Breast epithelium (tissue), 4 donors: ENCODE measurements at places on chromosomes 2 and 18. TPM values are rescaled to one million over a fixed set of nuclear protein-coding genes. Genes with fewer than 3 reads are reported as not detected.

GRCh38 chr2:26723991-26724750 is 31.6 kb downstream of the KCNK3 start:
- DNase-seq = peak; percentile 34
- no peaks in the 10 kb centered on the region for H3K27me3 ChIP-seq
- no peak overlapping the region for H3K4me3 ChIP-seq
- peak overlapping the region; percentile 78 for H3K27ac ChIP-seq
- no peaks in the 10 kb centered on the region for H3K36me3 ChIP-seq

DNA sequence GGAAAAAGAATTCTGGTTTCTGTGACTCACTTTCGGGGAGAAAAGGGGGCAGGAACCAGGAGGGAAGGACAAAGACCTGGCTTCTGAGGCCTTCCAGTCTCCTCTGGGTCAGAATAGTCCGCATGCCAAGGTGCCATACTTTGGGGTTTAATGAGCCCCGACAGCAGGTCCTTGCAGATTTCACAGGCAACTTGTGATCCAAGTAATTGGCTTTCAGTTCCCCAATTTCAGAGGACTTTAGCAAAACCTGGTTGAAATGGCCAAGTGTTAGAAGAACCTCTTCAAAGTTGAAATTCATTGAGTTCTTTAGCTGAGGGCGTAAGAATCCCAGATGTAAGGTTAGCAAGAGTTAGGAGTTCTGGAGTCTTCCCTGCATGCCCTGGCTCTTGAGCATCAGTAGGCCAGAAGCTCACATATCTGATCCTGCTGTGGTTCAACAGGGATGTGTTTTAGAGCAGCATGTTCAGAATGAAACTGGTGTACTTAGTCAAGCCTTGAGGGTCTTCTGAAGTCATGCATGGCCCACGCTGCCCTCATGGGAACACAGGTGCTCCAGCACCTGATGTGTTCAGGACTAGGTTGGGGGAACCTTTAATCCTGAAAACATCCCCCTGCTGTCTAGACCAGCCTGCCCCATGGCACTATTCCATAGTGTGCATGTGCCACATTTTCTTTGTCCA is 143.0 kb downstream of the NUP35 start:
- no peak overlapping the region for H3K4me3 ChIP-seq
- H3K27me3 ChIP-seq = no peaks in the 10 kb centered on the region
- no peaks in the 10 kb centered on the region for H3K36me3 ChIP-seq
- H3K4me1 ChIP-seq = no peaks in the 10 kb centered on the region
- H3K27ac ChIP-seq = no peak overlapping the region
- no peak for DNase-seq

DNA sequence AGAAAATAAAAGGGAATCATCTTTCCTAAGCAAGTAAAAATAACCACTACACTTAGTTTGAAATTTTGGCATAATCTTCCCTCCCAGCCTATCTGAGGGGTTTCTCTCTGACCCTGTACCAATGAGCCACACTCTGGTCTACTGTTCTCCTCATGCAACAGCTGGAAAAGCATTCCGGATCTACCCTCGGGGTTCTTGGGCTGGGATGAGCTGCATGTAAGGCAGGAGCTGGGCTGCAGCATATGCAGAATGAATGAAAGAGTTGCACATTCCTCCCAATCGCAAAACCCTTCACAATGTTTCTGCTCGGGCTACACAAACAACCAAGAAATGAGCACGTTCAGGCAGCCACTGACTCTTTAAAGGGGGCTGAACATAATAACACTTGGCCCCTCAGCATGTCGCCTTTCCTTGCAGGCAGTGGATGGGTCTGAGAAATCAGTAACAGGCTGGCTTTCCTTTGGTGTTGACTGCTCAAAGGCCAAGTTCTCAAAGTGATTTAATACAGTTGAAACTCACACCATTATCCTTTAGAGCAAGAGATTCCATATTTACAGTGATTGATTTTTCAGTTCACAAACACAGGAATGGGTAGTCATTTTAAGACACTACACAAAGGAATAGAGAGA is 180.4 kb upstream of the ZFP36L2 start:
- DNase-seq = no peak
- no peaks in the 10 kb centered on the region for H3K27me3 ChIP-seq
- H3K36me3 ChIP-seq = no peaks in the 10 kb centered on the region
- H3K4me3 ChIP-seq = no peak overlapping the region

GRCh38 chr2:18500333-18500732 is 60.1 kb downstream of the RDH14 start:
- no peaks in the 10 kb centered on the region for H3K4me1 ChIP-seq
- DNase-seq = no peak
- no peak overlapping the region for H3K4me3 ChIP-seq

- H3K4me1 ChIP-seq = no peaks in the 10 kb centered on the region
- no peak for DNase-seq
- no peaks in the 10 kb centered on the region for H3K27me3 ChIP-seq
Observed at GRCh38 chr2:51695531-51695930, 663.6 kb upstream of the NRXN1 start.

DNA sequence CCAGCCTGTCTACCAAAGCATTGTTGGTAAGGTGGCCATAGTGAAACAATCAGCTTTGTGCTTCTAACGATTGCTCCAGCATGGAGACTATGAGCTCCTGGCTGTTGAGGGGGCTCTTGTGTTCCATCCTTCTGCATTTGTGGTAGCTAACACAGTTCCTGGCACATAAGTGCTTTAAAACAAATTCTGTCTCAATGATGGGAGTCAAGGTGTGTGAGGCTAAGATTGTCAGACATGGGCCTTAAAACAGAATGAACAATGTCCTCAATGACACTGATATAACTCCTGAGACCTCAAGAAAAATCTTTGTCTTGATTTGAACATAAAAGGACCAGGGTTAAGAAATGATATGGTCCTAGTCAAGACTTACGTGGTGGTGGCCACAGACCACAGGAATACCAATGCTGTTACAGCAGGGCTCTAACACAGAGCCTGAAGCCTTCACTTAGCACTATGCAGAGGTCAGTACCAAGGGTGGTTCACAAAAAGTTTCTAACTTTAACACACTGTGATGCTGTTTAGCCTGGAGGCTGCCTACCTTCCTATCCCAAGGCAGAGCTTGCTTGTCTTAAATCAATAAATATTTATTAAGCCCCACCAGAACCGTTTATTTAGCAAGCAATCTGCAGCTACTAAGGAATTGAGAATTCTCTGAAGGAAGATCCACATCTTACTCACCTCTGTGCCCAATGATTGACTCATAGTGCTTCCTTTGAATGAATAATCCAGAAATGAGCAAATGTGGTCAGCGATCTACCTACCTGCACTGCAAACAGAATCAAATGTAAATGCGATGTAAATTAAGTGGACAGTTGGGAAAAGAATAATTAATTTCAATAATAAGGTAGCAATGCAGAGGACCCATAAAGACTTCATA is 35.1 kb downstream of the EVA1A start:
- no peaks in the 10 kb centered on the region for H3K27me3 ChIP-seq
- DNase-seq = no peak
- H3K4me3 ChIP-seq = no peak overlapping the region
- no peaks in the 10 kb centered on the region for H3K36me3 ChIP-seq
- H3K4me1 ChIP-seq = no peaks in the 10 kb centered on the region
- no peak overlapping the region for H3K27ac ChIP-seq

DNA sequence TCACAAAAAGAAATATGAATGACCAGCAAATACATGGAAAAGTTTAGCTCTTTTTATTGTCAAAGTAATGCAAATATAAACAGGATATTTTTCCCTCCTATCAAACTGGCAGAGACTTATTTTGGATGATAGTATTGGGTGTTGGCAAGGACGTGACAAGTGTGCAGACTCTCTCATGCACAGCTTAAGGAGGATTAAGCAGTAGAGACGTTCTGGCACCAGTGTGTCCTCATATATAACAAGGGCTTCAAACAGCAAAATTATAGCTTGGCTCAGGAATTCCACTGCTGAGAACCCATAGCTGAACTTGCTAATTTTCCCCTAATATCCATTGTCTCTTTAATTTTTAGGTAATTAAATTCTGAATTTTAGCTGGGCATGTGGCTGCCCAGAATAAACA is 114.4 kb downstream of the FAM124B start:
- no peaks in the 10 kb centered on the region for H3K4me1 ChIP-seq
- H3K4me3 ChIP-seq = no peak overlapping the region
- H3K27me3 ChIP-seq = no peaks in the 10 kb centered on the region
- DNase-seq = no peak

GRCh38 chr2:96907115-96908041 is 37.5 kb upstream of the SEMA4C start:
- peaks cover 11% of the 10 kb centered on the region for H3K4me1 ChIP-seq
- H3K4me3 ChIP-seq = peak overlapping the region; percentile 7
- H3K27me3 ChIP-seq = no peaks in the 10 kb centered on the region

GRCh38 chr2:100012561-100012960 is 129.8 kb downstream of the AFF3 start:
- no peaks in the 10 kb centered on the region for H3K4me1 ChIP-seq
- H3K27ac ChIP-seq = no peak overlapping the region
- H3K27me3 ChIP-seq = no peaks in the 10 kb centered on the region
- no peaks in the 10 kb centered on the region for H3K36me3 ChIP-seq

- H3K4me1 ChIP-seq = no peaks in the 10 kb centered on the region
- H3K4me3 ChIP-seq = peak overlapping the region; percentile 88
- peak overlapping the region; percentile 98 for H3K27ac ChIP-seq
Observed at GRCh38 chr2:27890924-27891672, 569 bp downstream of the BABAM2 start.

ASIC4 gene
- 0.44 TPM for total RNA-seq

DNA sequence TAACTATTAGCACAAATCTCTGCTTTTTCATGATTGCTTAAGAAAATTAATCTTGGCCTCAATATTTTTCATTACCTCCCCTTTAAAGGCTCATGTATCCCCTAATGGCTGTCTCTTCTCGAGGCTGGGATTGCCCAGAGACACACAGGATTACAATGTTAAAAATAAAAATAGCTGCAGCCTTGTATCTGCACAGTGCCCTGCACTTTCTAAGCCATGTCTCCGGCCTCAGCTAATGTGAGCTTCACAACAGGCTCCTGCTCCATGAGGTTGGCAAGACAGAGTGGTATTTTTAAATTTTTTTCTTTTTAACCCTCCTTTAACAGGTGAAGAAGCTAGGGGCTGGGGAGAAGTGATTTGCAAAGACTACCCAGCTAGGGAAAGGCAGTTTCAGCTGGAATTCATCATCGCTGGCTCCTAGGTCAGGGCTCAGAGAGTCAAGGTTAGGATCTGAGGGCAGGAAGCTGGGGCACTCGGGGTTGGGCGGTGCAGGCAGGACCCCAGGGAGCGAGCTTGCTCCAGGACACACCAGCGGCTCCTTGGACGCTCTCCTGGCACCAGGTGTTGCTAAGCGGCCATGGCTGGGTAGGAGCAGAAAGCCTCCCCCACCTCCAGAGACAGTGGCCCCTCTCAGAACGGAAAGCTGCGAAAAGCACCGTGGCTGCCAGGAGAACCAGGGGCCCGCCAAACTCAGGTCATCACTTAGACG is 135.6 kb downstream of the SMAD2 start:
- no peak for DNase-seq
- H3K4me1 ChIP-seq = peaks cover 3% of the 10 kb centered on the region
- H3K27ac ChIP-seq = no peak overlapping the region
- no peaks in the 10 kb centered on the region for H3K36me3 ChIP-seq
- H3K27me3 ChIP-seq = no peaks in the 10 kb centered on the region
- H3K4me3 ChIP-seq = no peak overlapping the region

SERPINB8 gene
- 13.5 TPM for total RNA-seq

DNA sequence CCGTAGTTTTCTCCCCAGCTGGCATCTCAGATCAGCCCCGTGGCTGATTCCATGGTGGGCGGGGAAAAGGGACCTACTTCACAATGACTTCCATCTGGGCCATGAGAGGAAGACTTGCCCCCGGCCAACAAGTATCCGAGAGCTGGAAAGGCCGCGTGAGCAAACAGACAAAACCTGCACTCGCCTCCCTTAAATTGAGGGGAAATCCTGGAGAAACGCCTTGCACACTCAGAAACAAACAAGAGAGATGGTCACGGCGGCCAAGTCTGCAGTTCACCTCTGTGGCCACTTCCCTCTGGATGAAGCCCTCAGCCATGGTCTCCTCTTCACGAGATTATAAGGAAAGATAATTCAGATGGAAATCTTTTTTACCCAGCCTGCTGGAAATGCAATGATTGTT is 39.4 kb upstream of the TPO start:
- peak overlapping the region; percentile 38 for H3K4me3 ChIP-seq
- H3K36me3 ChIP-seq = no peaks in the 10 kb centered on the region
- H3K4me1 ChIP-seq = no peaks in the 10 kb centered on the region
- H3K27me3 ChIP-seq = no peaks in the 10 kb centered on the region
- no peak for DNase-seq

GRCh38 chr2:46521215-46521683 is 41.9 kb downstream of the TMEM247 start:
- peak; percentile 56 for DNase-seq
- H3K36me3 ChIP-seq = no peaks in the 10 kb centered on the region
- peak overlapping the region; percentile 34 for H3K27ac ChIP-seq
- no peaks in the 10 kb centered on the region for H3K27me3 ChIP-seq
- no peaks in the 10 kb centered on the region for H3K4me1 ChIP-seq

- H3K27ac ChIP-seq = no peak overlapping the region
- H3K36me3 ChIP-seq = no peaks in the 10 kb centered on the region
- H3K4me1 ChIP-seq = no peaks in the 10 kb centered on the region
Observed at GRCh38 chr2:12424219-12424618, 292.5 kb upstream of the TRIB2 start.

GRCh38 chr2:202049092-202049728 is 15.6 kb downstream of the FZD7 start:
- no peak overlapping the region for H3K27ac ChIP-seq
- no peaks in the 10 kb centered on the region for H3K36me3 ChIP-seq
- no peak overlapping the region for H3K4me3 ChIP-seq
- DNase-seq = no peak

- no peak for DNase-seq
- H3K4me3 ChIP-seq = no peak overlapping the region
- H3K36me3 ChIP-seq = no peaks in the 10 kb centered on the region
- H3K27ac ChIP-seq = no peak overlapping the region
- no peaks in the 10 kb centered on the region for H3K4me1 ChIP-seq
Observed at GRCh38 chr2:42250925-42251324, 81.8 kb downstream of the EML4 start.

DNA sequence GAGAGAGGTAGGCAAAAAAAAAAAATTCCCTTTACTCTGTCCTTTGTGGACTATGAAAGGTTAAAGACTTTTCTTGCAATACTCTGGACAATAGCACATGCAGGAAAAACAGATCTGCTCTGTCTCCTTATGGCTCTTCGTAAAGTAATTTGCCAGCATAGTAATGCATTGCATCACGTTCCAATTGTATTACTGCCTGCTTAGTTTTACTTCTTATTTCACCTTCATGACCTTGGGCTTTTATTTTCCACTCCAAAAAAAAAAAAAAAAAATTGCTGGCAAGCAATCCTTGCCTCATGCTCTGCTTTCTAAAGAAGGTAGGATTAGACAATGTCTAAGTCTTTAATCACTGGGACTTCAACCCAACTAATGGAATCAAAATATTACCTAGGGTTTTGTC is 1802.7 kb downstream of the SUCLG1 start:
- H3K4me1 ChIP-seq = no peaks in the 10 kb centered on the region
- no peak overlapping the region for H3K27ac ChIP-seq
- H3K27me3 ChIP-seq = no peaks in the 10 kb centered on the region
- H3K36me3 ChIP-seq = no peaks in the 10 kb centered on the region
